ENCODE measurements at places on chromosomes 3 and 15.

GRCh38 chr15:52220251-52220650 is 29.1 kb upstream of the GNB5 start:
- no peak for DNase-seq

- no peak for DNase-seq
These were observed 7.1 kb downstream of the KAT2B start for GRCh38 chr3:20047341-20047779.

GRCh38 chr15:22950256-22950990 is 29.7 kb downstream of the CYFIP1 start:
- no peak for DNase-seq

DNA sequence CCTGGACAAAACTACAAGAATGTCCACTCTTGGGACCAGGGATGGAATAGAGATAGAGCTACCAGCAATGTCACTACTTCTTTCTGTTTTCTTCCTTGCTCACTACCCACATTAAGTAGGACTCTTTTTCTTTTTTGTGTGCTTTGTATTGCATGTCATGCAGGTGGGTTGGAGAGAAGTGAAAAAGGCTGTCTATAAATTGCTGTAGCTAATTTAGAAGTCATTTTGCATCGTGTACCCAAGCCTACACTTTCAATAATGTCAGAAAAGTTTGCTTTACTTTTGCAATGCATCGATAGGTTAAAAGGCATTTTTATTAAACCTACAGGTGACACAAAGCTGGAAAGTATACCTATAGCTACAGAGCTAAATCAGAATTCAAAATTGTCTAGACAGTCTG is 58.9 kb downstream of the GTF2E1 start:
- DNase-seq, result no peak

- DNase-seq, result no peak
These were observed 694.0 kb downstream of the SQOR start for GRCh38 chr15:46328821-46329220.

DNA sequence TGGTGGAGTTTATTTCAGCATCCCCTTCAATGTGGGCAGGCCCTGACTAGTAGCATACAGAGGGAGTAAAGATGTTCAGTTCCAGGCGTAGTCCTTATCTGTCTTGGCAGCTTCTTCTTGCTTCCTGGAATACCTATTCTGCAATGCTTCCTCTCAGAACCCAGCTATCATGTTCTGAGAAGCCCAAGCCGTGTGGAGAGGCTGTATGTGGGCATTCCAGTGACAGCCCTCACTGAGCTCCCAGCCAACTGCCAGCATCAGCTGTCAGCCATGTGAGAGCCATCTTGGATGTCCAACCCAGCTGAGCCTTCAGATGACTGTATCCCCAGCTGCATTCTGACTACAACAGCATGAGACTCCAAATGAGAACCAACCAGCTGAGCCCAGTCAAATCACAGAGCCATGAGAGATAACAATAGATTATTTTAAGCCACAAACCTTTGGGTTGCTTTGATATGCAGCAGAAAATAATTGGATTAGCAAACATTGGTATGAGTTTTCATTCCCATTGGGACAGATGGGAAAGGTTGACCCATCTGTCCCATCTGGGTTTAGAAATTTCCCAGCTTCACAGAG is 8.4 kb upstream of the CMTM7 start:
- DNase-seq, result no peak

- no peak for DNase-seq
These were observed 115.8 kb downstream of the ADAMTS9 start for GRCh38 chr3:64571982-64572381.

DNA sequence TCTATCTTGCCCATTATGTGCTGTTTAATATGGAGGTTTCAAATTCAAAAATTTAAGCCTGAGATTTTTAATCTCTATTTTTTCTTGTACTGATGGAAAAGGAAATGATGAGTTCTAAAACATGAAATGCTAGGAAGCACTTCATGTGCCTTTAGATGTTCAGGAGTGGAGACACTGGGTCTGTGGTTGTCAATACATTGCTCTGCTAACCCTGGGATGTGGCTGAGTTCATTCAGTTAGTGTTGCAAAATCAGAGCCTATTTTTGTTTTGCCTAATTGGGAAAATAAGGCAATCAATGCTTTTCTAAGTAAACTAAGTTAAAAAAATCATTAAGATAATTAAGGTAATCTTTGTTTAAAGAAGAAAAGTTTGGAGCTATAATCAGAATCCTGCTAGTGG is 83.1 kb downstream of the DIPK2A start:
- no peak for DNase-seq

- no peak for DNase-seq
These were observed 5.6 kb upstream of the DLL4 start for GRCh38 chr15:40923551-40923950.
